Activated CD4-positive, alpha-beta T cell treated with anti-CD3 and anti-CD28 coated beads, Interleukin-2, amount 50 U/mL, for 4 hours (primary cell): ENCODE measurements at places on chromosomes 5 and 9.

DNA sequence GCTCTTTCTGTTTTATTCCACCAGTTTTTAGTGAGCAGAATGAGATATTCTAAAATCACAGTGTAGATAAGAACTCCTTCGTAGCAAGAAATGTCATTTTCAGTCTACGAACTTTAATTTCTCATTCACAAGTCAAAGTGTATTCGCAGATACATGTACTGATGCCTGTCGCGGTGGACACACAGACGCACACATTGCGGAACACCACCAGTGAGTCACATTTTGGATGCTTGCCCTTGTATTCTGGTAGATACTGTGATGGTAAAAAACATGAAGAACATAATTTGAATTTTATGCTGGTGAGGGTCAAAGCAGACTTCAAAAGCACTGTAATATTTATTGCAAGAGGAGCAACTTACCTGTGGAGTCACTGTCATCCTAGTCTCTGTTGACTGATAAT, 4.7 kb upstream of the C9orf57 start:
- no peak for DNase-seq

- no peak for DNase-seq
These were observed 541.2 kb downstream of the PTPRD start for GRCh38 chr9:10071579-10071978.

DNA sequence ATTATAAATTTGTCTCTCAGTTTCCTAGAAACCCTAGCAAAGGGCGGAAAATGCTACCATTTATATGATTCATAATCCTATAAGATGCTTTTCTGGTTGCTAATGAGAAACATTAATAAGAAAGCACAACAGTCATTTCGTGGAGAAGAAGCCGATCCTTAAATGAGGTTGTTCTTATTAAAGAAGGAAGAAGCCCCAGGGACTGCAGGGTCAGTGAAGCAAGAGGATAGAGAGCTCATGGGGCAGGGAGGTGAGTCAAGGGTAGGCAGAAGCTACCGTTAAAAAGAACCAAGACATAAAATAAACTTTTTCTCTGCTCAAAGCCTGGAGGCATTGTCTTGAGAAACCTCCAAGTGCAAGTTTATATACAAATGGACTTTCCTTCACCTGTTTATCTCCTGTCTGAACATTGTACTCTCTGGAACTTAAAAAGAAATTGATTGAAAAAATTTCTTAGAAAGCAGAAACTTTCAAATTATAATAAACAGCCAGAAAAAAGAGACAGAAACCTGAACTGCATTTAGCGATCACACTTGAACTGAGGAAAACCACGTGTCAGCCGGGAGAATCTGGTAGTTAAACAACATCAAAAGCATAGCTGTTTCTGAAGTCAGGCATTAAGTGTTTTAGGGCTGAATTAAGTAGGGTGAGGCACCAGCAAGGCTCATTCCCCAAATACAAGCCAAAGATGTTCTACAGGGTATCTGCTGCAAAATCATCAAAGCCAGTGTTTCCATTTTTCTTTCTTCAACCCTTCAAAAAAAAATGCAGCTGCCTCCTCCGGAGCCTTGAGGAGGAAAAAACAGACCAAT, 21.9 kb downstream of the HTR4 start:
- no peak for DNase-seq

- DNase-seq = no peak
These were observed 29.8 kb upstream of the ALDOB start for GRCh38 chr9:101465326-101465915.

DNA sequence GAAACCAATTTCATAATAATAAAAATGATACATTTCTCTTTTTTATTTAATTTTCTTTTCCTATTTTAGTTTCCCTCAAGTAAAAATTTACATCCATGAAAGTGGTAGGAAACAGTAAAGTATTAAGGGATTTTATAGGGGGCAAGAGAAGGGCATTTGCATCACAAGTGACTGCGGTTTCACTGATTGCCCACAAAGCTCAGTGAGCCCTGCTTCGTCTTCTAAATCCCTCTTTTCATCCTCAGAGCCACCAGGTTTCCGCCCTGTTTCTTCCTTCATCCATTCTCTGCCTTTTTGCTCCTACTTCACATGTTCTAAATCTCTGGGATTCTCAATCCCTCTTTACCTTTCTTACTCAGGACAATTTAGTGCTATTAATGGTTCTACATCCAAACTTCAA, 491.4 kb downstream of the LRRC70 start:
- DNase-seq = no peak

DNA sequence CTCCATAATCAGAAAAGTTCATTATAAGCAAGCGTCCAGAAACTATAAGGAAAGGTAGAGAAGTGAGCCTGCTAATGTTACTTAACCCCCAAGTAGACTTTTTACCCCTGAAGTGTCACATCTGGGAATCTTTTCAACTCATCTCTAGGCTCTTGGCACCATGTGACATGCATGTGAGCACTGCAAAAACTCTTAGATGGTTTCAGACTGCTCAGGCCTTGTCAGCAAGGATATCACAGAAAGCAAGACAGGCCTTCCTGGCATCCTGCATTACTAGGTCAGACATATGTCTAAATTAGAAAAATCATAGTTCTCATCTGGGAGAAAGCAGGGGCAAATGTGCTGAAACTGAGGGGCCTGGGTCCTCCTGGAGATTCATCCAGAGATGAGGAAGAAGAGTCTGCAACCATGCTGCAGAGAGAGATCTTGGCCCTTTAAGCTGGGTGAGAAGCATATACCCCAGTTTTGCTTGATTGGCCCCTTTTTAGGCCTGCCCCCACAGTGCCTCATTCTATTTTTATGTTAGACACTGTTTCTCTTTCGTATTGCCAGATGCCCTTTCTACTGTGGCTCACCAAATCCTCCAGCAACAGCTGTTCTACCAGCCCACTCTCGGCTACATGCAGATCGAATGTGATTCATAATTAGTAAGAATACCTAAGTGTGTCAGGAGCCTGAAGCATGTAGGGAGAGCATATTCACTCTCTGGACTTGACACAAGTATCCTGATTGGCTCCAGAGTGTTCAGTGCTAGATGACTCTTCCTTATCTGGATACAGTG, 19.0 kb downstream of the TMEM8B start:
- DNase-seq = no peak

DNA sequence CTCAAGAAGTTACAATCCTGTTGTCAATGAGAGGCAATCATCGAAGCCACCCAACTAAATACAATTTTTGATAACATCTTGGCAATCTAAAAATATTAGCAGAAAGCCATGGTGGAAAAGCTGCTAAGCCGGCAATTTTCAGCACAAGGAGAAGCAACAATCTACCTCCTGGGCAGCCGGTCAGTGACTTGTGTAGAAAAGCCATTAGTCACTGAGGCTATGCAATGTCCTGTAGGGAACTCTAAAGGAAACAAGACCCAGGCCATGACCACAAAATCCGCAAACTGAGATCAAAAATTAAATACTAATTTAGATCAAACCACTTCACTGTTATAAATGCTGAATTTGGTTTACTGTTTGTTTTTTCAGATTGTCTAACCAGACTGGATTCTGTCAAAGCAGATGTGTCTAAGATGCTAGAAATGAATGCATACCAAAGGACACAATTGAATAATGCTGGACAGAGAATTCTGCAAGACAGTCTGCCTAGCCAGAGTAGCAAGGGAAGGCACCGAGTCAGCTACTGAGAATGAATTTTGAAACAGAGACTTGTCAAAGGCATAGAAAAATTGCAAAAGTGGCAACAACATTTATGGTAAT, 384.8 kb downstream of the PRELID2 start:
- no peak for DNase-seq

DNA sequence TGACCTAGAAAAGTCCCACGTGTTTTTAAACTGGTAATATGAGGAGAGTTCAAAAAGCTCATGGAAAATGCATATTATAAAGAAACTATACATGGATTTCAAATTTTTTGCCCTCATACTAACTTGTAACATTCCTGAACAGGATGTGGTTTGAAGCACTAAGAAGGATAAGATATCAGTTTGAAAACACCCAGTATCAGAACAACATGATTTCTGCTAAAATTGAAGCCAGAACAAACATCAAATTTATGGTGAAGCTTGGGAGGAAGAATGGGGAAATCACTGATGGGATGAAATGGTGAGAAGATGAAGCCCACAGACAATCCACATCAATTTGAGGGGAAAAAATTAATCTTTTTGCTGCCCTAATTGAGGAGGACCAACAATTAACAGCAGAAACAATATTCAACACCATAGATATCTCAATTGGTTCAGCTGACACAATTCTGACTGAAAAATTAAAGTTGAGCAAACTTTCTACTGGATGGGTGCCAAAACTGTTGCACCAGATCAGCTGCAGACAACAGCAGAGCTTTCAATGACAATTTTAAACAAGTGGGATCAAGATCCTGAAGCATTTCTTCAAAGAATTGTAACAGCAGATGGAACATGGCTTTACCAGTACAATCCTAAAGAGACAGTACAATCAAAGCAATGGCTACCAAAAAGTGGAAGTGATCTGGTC, 113.2 kb upstream of the SNX2 start:
- DNase-seq = no peak

GRCh38 chr9:117718085-117718484, 13.9 kb downstream of the TLR4 start:
- DNase-seq = no peak

GRCh38 chr9:137109250-137110146, 5.0 kb downstream of the DPP7 start:
- no peak for DNase-seq

GRCh38 chr5:75536694-75537360, 25.1 kb downstream of the POLK start:
- DNase-seq = no peak

DNA sequence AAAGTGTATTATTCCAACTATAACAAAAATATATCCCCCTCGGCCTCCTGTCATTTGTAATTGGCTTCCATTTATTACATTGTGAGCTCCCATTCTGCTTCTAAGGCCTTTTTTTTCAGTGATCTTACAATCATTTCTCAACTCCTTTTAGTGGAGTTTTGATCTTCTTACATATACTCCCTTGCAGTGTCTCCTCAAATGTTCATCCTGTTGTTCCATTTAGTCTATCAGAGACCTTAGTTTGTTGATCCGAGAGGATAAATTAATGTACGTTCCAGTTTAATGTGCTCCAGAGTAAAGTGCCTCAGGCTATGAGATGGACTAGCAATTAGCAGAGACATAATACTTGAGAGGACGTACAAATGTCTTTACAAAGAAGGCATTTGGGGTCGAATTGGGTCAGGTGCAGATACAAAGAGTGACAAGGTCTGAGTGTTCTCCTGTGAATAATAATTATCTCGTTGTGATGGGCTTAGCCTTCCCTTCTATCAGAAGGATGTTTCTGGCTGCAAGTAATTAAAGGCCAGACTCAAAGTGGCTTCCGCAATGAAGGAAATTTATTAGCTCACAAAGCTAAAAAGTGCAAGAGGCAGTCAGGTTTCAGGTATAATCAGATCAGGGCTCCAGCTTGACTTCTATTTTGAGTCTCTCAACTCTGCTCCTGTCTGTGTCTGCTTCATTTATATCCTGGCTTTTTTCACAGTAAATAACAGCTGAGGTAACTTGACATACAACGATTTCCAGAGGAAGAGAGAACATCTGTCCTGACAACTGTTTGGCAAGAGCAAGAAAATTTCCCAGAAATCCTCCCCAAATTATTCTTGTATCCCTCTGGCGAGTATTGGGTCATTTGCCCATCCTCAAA, 30.1 kb downstream of the ARRDC3 start:
- DNase-seq = no peak

DNA sequence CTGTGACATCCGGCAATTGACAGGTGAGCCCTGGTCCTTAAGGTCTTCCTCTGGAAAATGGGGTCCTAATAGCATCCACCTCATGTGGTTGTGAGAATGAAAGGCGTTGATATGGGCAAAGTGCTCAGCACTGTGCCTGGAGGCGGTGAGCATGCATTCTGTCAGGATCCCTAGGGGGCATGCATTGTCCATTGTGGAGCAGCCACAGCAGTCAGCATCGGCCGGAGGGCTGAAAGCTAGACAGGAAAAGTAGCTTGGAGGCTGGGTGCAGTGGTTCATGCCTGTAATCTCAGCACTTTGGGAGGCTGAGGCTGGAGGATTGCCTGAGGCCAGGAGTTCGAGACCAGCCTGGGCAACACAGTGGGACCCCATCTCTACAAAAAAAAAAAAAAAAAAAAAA, 122.2 kb downstream of the LHX2 start:
- no peak for DNase-seq

DNA sequence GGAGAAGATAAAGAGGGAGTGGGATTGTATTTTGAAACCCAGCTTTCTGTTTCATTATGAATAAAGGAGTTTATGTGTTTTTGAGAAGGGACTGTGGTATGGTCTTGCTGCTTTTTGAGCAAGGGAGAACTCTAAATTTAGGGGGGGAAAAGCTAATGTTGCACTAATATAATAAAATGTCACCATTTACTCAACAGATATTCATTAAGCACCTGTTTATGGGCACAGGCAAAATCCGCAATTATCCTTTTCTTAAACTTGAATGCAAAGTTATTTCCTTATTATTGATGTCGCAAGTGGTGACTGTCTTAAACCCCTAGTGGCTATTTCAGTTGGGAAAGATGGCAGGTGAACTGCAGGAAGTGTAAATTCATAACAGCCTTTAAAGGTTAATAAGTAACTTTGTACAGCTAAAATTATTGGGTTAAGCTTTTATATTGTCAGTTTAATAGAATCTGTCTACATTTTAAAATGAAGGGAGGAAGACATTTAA, 1.5 kb downstream of the CDC42SE2 start:
- no peak for DNase-seq

DNA sequence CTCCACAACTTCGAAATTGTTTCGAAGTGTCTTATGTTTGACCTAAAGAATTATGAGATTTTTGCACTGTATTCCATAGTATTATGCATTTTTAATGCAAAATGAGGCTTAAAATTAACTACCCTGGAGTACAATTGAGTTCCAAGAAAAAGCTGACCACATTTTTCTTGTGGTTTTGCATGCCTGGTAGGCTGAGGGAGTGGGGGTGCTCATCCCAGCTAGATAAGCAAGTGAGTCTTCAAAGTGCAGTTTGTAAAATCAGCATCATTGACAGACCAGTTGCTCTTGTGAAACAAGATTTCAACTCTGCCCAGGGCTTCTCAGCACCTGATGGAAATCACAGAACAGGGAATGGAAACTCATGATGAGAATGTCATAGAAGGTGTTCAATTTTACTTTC, 17.0 kb upstream of the NDUFS4 start:
- DNase-seq = no peak

DNA sequence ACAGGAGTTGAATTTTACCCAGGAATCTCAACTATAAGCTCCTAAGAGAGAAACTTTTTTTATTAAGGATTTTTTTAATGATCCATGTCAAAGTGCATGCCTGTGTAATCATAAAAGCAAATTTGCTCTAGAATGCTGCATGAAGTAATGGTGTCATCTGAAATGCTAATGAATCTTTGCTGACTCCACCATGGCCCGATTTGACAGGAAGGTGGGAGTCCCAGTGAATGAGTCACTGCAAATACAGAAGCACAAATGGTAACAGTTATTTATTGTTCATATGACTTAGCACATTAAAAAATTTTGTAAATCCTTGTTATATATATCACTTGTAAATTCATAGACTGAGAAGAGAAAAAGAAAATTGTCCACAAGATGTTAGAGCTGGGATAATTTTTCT, 341.3 kb downstream of the RASEF start:
- no peak for DNase-seq

GRCh38 chr9:101999441-101999840, 261.0 kb upstream of the GRIN3A start:
- DNase-seq = no peak

GRCh38 chr9:70789086-70789485, 332.3 kb downstream of the TRPM3 start:
- no peak for DNase-seq
